ENCODE measurements at places on chromosomes 16 and 17.

DNA sequence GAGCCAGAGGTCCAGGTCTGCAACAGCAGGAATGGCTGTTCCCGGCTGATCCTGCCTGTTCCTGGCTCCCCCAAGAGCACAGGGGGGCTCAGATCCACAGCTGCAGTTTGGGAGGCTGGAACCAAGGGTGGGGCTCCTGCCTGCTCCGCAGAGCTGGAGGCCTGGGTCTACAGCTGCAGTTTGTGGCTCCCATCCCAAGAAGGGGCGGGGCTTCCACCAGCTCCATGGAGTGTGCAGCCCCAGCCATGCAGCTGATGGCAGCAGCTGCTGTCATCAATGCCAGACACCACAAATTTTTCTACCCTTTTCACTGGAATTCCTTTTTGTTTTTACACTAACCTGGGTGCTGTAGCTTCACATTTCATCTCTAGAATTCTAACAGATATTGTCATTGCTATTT, 135.4 kb upstream of the KIF2B start:
- DNase-seq: no peak

DNA sequence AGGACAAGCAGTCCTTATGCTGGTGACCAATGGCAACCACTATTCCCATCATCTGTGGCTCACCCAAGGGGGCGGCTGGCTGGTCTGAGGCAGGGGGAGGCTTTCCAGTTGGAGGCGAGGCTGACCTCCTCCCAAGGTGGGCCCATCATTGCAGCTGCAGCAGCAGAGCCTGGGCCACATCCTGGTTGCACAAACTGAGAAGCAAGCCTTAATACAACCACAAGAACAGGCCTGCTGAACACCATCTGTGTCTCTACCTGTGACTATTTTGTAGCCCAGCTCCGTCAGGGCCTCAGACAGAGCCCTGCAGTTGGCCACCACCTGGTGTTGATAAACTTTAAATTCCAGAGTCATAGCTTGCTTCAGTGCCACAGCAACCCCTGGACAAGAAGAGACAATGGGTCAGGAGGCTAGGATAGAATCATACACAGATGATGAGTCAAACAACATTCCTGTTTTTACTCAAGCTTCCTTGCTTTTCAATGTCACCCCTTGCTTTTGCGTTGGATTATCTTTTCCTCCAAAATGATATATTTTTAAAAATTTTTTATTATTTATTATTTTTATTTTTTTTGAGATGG, 17.9 kb downstream of the SMCR8 start:
- DNase-seq: no peak

- DNase-seq: no peak
Observed at GRCh38 chr16:1895068-1895467, 23.1 kb upstream of the MEIOB start.

GRCh38 chr16:66677836-66678235, 18.7 kb downstream of the CMTM4 start:
- no peak for DNase-seq

GRCh38 chr17:28508211-28508724, 2.1 kb downstream of the FOXN1 start:
- DNase-seq: no peak

DNA sequence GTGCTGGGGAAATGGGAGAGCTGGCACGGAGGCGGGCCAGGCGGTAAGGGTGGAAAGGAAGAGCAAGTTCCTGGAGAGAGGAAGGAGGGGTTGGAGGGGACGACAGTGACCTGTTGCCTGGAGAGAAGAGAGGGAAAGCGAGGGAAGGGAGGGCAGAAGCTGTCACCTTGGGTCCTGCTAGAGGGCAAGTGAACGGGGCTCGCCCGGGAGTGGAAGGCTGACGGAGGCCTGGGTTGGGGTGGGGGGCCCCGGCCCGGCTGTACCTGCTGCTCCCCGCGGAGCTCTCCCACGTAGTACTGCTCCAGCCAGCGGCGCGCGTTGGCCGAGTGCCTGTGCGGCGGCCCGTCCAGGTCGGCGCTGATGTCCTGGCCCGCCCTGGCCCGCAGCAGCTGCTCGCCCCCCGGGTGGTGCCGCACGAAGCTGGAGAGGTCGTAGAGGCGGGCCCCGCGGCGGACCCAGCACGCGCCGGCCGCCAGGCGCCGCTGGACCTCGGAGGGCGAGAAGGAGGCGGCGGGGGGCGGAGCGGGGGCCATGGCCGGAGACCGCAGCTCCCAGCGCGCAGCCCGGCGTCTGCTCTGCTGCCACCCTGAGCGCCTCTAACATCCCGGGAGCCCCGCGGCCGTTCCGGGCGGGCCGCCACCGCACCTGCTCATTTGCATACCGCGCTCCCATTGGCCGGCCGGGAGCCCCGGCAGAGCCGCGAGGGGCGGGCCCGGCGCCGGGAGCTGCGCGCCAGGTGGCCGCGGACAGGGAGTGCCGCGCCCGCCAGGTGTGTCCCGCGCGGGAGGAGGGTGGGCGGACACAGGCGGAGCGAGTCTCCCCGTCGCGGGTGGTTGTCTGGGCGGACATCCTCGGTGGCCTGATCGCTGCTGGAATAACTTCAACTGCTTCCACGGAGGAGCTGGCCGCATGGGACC, at the start of gene FA2H:
Gene FA2H (minus strand): TSS at position 598 of the 917 bp plus-strand sequence. CDS start 65 bp downstream, at position 533.
- no peak for DNase-seq

DNA sequence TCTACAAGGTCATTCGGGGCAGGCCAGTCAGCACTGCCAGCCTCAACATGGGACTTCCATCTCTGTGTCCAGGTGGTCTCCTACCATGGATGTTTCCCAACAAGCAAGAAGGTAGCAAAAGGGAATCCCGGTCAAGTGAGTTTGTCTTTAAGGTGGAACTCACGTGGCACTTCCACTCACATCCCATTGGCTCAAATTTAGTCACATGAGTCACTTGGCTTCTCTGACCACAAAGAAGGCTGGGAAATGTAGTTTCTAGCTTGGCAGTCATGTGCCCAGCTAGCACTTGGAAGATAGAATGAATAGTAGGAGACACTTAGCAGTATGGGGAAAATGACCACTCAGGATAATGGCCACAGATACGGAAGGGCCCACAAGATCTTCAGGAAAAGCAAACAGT, 106.6 kb downstream of the AIPL1 start:
- no peak for DNase-seq

- no peak for DNase-seq
Observed at GRCh38 chr17:48294806-48295361, 135.1 kb downstream of the SKAP1 start.

- no peak for DNase-seq
Observed at GRCh38 chr17:16511593-16511992, 19.6 kb upstream of the LRRC75A start.
